ENCODE measurements at places on chromosomes 3 and 15.

- no peak for DNase-seq
These were observed 35.1 kb upstream of the ADPGK start for GRCh38 chr15:72818632-72819031.

DNA sequence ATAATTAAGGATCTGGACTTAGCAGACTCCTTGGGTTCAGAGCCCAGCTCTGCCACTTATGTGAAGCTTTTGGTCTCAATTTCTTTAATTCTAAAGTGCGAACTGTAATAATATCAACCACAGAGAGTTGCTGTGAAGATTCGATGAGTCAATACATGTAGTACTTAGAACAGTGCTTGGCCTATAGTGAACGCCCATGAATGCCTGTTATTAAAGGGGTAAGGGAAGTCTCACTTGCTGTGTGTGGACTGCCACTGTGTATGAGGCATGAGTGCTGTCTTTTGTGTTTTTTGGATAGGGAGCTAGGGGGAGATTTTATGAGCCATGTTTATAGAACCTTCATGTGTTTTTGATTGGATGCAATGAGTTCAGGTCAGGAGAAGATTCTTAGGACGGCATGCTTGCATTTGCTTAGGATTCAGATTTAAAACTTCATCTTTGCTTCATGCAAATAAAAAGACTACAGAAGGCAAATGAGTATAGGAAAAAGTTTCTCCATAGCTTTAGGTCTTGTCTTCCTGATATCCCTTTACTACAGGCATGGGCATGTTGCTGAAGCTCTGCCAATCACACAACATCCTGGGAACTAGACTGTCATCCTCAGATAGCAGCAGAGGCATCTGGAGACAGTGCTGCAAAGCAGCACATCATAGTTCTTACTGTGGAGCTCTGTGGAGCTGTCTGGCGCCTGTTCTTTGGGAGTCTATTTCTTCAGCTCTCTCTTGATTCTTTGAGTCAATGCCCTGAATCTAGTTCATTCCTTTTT, 50.0 kb downstream of the PLS1 start:
- DNase-seq, result no peak

DNA sequence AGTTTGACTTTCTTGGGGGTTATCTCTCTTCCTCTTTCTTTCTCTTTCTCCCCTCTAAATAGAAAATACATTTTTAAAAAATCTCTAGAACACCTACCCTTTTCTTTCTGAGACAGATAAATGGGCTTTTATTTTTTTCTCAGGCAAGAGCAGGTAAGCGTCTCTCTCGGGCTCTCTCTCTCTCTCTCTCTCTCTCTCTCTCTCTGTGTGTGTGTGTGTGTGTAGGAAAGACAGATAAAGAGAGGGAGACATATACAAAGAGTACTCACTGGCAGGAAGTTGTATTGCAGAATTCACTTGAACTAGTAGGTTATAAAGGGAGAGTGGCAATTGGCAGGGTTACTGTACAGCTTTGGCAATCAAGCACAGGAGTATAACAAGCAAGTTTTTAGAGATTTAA, 118.1 kb upstream of the LSAMP start:
- no peak for DNase-seq

- DNase-seq, result no peak
These were observed 366.8 kb upstream of the GBE1 start for GRCh38 chr3:82128271-82128670.

DNA sequence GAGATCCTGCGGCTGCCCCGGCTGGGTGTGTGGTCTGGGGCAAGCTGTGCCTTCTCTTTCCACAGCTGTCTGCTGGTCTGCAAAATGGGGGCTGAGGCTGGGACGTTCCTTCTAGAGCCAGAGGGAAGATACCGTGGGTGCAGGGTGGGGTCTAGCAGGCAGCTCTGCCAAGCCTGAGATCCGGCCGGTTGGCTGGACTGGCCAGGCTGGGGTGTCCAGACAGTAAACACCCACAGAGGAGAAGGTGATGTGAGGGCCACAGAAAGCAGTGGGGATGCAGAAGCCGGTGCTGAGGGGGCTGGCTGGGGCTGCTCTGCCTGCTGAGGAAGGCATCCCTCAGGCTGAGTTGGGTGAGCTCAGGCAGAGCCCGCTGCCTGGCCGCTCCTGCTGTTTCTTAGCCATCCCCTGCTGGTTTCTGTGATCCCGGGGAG, 46.1 kb downstream of the FBLN2 start:
- DNase-seq, result no peak

DNA sequence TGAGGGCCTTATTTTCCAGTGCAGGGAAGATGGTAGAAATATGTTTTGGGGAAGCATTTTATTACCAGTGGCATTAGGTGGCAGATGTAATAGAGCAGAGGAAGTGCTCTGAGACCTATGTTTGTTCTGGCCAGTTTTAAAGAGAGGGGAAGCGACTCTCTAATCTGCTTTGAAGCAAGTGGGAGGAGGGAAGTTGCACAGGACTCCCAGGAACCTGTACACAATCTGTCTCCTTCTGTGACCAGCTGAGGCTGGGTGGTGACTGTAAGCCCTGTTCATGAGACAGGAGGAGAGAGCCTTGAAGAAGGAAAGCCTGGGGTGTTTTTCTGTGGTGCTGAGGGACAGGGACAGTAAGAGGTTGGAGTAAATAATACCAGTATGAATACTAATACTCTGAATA, 60.5 kb downstream of the LPP start:
- no peak for DNase-seq

- no peak for DNase-seq
These were observed 1237.5 kb downstream of the ZPLD1 start for GRCh38 chr3:103672346-103672745.

DNA sequence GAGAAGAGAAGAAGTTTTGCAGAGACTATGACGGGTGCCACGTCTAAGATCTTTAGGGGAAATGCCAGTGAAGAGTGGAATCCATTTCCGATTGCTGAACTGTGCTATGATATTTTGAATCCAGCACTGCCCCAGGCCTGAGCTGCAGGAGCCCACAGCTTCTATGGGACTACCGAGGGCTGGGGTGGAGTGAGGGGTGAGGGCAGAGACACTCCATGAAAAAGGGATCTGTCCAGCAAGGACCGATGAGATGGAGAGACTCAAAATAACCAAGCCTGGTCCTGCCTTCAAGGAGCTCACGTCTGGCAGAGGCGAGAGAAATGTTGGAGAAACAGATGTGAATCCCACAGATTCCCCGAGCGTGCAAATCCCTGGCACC, 79.8 kb upstream of the MEF2A start:
- no peak for DNase-seq

GRCh38 chr15:91865486-91865885, 12.0 kb downstream of the SLCO3A1 start:
- DNase-seq, result no peak

GRCh38 chr15:31499953-31500765, 173.5 kb downstream of the KLF13 start:
- DNase-seq, result no peak

GRCh38 chr15:88752951-88753350, 50.3 kb upstream of the ACAN start:
- DNase-seq, result no peak

- no peak for DNase-seq
These were observed 1.4 kb downstream of the PPP2R3A start for GRCh38 chr3:135966962-135967274.

- no peak for DNase-seq
These were observed 82.5 kb downstream of the RFTN1 start for GRCh38 chr3:16430717-16431630.

- DNase-seq, result peak; percentile 85
These were observed 43.1 kb downstream of the DNASE1L3 start for GRCh38 chr3:58167431-58168351.

GRCh38 chr3:119560160-119560559, 746 bp upstream of the CD80 start:
- DNase-seq, result no peak

- no peak for DNase-seq
These were observed 54.3 kb downstream of the ATP2C1 start for GRCh38 chr3:130948001-130948773.

DNA sequence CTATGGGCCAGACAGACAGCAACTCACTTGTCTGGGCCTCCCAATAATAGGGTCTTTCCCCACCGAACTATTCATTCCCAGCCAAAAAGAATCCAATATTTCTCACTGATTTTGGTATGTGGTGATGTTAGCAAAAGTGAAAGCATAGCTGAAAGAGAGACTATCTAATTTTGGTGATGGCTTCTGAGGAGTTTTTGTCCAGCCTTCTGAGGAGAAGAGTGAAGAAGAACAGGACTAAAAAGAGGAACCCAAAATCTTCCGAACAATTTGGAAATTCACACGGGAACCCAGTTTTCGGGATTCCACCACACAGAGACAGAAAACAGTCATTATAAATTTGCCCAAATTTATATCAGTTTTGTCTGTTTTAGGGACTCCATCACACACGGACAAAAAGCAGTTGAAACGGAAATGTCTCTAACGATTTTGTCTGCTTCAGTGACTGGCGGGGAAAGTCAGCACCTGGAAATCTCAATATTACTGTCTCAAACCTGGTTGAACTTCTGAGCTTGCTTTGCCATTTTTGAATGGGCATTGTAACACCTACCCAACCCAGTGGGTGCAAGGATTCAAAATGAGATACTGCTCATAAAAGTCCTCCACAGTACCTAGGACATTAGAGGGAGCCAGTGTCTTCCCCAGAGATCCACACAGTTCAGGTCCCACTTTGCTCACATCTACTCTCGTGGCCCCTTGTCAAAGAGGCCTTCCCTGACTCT, 9.1 kb downstream of the CD80 start:
- DNase-seq, result no peak

DNA sequence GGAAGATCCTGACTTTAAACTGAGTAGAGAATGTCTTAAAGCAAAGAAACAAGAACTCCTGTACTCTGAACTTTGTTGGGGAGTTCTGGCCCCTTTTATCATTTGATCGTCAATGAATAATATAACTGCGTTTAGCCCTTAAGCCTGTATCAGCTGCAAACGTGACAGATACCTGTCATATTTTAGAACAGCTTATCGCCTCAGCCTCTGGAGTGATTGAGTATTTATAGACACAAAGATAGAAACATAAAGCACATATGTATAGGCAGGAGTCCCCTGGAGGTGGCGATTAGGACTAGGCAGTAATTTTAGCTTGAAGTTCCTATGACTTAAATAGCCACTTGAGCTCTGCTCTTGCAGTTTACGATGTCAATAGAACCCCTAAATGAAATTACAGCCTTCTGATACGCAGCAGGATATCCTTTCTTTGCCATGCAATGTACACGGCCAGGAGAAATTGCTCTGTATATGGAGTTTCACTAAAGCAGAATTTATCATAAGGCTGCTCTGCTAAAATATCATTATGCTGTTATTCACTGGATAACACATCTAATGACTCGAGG, 321.8 kb downstream of the TIGIT start:
- DNase-seq, result no peak

DNA sequence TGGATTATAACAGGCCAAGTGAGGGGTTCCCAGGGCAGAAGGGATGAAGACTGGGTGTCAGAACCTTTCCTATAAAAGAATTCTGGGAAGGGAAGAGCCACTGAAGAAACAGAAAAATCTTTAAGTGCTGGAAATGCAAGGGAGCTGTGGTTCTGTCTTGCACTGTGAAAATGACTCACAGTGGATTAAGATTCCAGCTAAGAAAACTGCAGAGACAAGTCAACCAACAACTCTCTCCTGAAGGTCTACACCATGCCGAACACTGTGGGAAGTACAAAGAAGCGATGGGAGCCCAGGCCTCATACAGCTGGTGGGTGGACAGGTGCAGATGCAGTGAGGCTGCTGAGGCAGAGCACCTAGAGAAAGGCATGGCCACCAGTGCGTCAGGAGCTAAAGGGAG, 27.7 kb downstream of the ZDHHC3 start:
- DNase-seq, result no peak

- DNase-seq, result no peak
These were observed 23.3 kb upstream of the FSTL1 start for GRCh38 chr3:120473896-120474675.

- DNase-seq, result no peak
These were observed 452.6 kb downstream of the OCA2 start for GRCh38 chr15:27646531-27646930.

GRCh38 chr15:72338617-72339321, 18.8 kb upstream of the CELF6 start:
- no peak for DNase-seq

DNA sequence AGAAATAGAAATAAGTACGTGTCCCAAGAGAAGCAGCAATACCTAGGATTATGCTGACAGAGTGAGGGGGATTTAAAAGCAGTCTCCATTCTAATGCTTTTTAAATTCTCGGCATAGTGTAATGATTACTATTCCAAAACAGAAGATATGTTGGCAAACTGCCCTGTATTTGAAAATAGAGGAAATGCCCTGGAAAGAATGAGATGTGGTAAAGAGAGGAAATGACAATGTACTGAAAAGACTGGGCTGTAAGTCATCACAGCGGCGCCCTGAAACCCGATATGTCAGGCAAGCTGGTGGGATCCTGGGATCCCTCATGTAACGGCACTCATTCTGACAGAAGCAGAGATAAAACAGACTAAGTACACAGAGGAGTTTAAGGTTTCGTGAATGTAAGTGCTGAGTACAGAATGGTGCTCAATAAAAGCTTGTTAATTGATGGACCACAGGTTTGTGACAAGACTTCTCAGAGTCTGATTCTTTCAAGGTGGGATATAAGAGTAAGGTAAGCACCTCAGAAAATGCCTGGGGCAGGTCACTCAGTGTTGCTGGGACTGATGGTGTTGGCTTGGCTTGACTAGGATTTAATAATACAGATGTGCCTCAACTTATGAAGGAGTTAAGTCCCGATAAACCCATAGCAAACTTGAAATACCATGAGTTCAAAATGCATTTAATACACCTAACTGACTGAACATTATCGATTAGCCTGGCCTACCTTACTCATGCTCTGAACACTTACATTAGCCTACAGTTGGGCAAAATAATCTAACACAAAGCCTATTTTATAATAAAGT, 91.4 kb downstream of the NFKBIZ start:
- no peak for DNase-seq

DNA sequence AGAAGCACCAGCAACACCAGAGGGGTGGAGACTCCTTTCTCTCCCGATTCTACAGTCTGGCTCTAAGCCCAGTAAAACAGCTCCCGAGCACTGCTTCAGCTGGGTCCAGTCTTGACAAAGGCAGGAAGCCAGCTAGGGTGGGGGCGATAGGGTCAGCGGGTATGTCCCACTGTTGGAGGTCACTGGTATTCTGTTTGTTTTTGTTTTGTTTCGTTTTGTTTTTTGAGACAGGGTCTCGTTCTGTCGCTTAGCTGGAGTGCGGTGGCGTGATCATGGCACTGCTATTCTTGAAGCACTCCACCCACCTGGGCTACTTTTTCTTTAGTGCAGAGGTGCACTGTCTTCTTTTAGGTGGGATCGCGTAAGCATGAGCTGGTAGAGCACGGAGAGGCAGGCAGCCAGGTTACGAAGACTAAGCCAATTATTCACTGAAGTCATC, 16.3 kb downstream of the GCSAM start:
- DNase-seq, result no peak

- peak; percentile 44 for DNase-seq
These were observed 29.9 kb upstream of the ST3GAL6 start for GRCh38 chr3:98733053-98733811.

DNA sequence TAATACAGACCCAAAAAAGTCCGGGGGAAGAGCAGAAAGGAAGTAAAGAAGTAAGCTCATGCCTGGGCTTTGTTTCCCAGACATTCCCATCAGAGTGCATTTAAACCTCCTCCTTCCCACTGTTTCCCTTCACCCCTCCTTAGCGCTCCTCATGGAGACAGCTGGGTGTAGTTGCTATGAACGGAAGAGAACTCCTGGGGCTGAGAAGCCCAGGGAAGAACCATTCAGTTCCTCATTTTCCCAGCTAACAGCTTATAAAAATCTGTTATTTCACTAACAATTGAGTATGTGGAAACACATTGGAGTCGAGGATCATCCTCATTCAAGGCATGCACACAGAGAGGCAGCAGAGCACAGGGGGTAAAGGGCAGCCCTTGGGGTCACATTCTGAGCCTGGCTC, 299.3 kb downstream of the SHQ1 start:
- no peak for DNase-seq

- no peak for DNase-seq
These were observed 78.0 kb downstream of the BBX start for GRCh38 chr3:107600780-107601179.

Data from GM13977 (cell line).